ENCODE measurements at places on chromosomes 11 and 22.

DNA sequence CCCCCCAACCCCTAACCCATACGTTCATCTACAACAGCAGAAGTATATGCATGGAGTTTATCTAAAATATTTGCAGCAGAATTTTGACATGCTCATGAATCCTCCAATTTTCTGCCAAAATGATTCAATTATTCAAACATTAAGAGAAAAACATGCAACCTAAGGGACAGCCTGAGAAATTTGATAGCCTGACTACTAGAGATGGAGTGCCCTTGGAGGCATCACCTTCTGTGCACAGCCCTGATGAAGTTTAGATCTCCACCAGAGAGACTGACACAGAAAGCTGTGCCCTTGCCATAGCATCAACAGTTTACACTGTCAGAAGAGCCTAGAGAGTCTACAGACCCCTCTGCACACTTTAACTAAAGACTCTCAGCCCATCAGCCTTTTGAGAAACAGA is 217.7 kb downstream of the LUZP2 start:
- no peak for DNase-seq

GRCh38 chr11:2886191-2886894 is 768 bp upstream of the CDKN1C start:
- DNase-seq: no peak

DNA sequence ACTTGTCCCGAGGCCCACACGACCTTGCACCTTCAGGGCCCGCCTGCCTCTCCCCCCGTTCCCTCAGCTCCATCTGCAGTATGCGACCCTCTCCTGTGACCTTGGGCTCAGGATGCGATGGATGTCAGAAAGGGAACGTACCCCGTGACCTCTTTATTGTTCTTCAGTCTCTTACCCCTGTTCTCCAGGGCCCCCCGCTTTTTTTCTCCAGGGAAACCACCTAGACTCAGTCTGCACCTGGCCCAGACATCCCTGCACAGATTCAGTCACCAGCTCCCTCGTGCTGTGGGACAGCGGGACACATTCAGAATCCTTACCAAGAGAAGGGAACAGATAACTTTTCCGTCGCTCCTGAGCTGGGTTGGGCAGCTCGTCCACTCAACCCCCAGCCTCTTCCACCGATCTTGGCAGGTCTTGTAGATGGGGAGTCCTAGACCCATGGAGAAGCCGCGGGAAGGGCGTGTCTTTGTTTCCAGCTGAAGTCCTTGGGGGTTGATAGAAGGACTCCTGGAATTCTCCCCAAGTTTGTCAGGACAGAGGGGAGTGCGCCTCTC is 1.4 kb upstream of the PHOX2A start:
- no peak for DNase-seq

DNA sequence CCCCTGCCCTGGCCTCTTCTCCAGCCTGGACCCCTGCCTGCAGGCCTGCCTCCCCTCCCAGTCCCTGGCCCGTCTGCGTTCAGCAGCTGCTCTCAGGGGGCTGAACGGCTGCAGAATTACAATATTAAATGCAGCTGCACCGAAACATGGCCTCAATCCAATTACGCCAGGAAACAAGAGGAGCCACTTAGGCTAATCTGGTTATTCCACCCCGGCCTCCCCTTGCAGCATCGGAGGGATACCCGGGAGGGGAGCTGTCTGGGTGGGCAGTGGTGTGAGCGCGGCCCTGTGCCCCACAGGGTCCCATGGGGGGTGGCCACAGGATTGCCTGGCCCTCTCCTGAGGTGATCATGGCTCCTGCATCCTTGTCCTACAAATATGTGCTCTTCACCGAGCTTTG is 42.6 kb downstream of the FLRT1 start:
- DNase-seq: no peak

GRCh38 chr11:45677770-45678512 is 12.5 kb upstream of the CHST1 start:
- no peak for DNase-seq

- DNase-seq: no peak
Measured at GRCh38 chr11:65868076-65868667, 4.4 kb downstream of the EFEMP2 start.

DNA sequence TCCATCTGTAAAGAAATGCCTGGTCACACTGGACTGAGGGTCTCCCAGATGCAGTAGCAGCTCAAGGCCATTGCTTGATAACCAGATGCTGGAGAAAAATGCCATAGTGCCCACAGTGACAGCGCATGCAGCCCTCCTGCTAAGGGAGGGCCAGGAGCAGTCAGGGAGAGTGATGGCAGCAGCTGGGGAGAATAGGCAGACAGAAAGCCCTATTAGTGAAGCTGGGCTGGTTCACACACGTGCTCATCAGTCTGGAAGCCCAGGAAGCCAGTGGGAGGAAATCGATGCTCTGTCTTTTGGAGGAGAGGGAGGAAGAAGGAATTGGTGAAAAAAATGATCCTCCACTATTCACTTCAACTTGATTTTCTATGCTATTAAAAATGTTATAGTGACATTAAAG is 82.9 kb downstream of the OSBP2 start:
- no peak for DNase-seq

DNA sequence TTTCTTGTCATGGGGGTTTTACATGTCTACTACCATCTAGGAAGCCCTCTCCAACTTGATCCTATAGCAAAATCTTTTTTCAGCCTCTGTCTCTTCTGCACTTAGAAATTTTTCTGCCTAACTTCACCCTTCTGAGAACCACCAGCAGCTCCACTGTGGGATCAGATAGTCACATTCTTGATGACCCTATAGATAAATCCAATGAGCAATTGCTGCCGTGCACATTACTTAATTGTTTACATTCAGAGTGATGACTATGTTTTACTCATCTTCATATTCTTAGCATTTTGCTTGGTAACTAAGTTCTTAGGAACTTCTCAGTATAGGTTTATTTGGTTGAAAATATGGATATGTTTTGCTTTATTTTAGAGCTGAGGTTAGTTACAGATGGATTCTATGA is 12.4 kb upstream of the ETS1 start:
- no peak for DNase-seq

GRCh38 chr11:17102462-17102861 is 25.0 kb upstream of the RPS13 start:
- DNase-seq: no peak
